ENCODE measurements at places on chromosomes 3 and 15.

DNA sequence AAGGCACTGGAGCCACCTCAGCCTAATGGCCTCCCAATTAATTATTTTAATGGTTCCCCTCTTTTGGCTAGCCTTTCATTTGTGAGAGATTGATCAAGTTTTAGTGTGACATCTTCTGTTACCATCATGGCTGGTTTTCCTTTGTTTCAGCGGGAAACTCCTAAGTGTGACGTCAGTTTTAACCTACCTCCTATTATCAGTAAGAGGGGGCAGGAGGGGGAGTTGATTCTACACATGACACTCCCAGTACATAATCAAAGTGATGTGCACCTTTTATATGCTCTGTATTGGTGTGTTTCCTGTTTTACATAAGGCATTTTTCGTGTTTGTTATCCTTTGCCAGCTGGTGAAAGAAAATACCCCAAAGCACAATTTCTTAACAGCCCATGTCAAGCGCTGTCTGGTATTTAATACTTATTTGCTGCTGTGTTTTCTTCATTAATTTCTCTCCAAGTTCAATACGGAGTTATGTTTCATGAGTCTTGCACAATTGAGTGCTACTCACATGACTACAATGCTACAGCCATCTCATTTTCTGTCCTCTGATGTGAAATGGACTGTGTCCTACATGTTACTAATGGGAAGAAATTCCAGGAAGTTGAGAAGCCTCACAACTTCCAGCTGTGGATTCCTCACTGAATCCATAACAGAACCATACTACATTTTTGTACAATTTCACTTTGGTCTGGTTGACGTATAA, 52.2 kb upstream of the POLR2M start:
- peak; percentile 74 for DNase-seq

DNA sequence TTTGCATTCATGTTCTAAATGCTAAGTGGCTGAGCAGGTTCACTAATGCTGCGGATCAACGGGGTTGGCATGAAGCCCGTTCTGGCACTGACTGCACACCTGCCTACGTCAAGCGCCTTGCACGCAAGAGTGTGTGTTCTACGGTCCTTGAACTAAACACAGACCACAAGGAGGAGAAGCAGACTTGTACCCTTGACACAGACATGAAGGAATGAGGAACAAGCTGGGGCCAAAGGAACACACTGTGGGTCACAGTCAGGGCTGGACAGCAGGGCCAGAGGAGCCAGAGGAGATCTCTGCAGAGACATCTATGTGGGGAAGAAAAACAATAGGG, 48.0 kb upstream of the LDHAL6B start:
- DNase-seq, result no peak

- no peak for DNase-seq
Observed at GRCh38 chr3:109384164-109384563, 46.8 kb upstream of the DPPA4 start.

DNA sequence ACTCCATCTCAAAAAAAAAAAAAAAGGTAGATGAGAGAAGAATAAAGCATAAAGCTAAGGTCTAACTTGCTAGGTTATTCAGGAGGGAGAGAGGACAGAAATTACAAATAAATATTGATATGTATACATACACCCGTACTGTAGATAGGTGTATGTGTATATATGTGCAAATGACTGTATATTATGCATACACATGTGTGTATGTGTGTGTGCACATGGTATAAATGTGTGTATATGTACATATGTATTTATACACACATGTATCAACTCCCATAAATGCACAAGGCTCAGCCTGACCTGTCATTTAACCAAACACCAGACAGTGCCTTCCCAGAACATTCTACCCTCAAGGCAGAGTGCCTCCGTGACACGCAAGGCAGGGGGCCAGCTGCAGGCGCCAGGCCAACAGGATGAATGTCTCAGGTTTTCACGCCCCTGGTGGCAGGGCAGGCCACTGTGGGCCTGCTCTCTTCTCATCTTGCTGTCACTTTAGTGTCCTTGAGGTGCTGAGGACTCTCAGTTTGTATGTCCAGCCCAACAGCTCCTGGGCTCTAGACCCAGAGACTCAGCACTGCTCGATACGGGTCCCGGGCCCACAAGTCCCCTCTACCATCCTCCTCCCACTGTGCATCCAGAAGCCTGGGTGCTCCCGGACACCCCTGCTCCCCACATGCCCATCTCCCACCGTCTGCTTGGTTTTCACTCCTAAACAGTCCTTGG, 40.4 kb downstream of the TM2D3 start:
- no peak for DNase-seq

DNA sequence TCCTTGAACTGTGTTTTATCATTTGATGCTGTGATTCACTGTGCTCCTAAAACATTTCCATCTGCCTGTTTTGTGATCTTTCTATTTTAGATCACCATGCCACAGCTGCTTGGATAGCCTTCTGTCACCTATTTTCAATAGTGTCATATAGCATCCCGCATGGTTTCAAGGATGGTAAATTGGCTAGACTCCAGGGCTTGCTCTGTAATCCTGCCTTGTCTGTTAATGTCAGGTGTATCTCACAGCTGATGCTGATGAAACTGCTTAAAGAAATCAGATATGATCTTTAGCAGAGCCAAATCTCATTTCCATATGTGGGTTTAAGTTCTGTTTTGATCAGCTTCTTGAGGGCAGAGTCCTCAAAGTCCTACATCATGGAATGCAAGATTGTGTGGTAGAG, 182.2 kb downstream of the UBE2E2 start:
- no peak for DNase-seq

GRCh38 chr15:31161951-31162350, 60.4 kb upstream of the TRPM1 start:
- DNase-seq, result no peak

DNA sequence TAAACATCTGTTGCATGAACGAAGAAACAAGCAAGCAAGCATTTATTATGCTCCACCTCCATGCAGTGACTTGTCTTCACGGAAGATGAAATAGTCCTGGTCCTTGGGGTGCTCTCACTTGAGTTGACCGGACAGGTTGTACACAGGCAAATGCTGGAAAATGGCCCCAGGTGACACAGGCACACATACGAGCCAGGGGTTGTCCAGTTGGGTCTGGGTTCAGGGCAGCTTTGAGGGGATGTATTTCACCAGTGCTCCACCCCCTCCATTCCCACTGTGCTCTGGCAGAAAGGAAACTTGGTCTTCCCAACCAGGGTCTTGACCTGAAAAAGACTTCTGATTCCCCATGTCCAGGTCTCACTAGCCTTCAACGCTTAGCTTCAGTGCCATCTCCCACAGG, 48.3 kb upstream of the ITGA11 start:
- no peak for DNase-seq

- DNase-seq, result no peak
Observed at GRCh38 chr15:70772402-70772801, 9.0 kb upstream of the UACA start.

GRCh38 chr3:121995161-121996137, 26.6 kb downstream of the ILDR1 start:
- DNase-seq, result peak; percentile 66

GRCh38 chr15:59587085-59587826, 24.3 kb upstream of the GCNT3 start:
- no peak for DNase-seq

DNA sequence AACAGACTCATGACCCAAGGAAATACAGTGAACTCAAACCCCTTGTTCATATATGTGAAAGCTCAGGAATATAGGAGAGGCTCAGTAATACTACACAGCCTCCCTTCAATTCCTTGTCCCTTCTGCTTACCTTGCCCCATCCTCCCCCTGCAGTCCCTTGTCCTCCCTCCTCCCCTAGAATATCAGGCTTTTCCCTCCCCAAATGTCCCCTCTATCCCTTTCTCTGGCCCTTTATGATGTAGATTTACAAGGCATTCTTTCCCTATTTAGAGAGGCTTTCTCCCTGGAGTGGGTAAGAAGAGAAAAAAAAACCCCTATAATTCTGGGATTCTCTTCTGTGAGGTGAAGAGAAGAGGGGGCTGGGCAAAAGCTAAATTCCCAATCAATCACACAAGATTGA, 64.9 kb upstream of the KBTBD8 start:
- no peak for DNase-seq

GRCh38 chr3:31862666-31863279, 118.3 kb downstream of the OSBPL10 start:
- peak; percentile 49 for DNase-seq

GRCh38 chr3:115785782-115786181, 162.5 kb downstream of the GAP43 start:
- DNase-seq, result no peak

- DNase-seq, result no peak
Observed at GRCh38 chr3:53671961-53672299, 174.3 kb downstream of the CHDH start.

DNA sequence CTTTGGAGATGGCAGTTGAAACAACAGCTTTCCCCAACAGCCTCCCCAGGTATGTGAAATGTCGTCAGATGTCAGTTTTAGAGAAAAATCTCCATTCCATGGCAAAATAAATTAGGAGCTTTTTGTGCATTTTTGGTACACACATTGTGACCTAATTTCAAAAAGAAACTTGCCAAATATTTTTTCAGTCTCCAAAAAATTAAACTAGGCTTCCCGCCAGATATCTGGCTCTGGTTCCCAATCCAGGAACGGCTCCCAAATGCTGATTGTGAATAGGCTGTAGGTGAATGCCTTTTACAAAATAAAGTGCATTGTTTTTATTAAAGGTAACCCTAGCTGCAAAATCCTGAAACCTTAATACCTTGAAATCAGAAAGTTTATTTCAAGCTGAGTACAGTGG, 10.9 kb downstream of the KCNAB1 start:
- DNase-seq, result no peak

- no peak for DNase-seq
Observed at GRCh38 chr3:70840106-70840870, 527.9 kb upstream of the MDFIC2 start.

DNA sequence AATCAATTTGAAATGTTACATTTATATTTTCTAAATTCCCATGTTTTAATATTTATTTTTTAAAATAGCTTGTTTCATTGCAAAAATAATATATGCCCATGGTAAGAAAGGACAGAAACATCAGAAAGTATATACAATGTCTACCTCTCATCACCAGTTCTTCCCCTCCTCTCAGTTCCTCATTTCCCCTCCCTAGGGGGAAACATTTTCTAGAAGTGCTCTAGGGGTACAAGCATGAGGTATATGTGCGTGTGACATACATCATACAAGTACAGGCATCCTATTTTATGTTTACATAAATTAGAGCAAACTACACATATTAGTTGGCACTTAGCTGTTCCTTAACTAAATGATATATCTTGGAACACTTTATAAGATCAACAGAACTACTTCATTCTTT, 189.3 kb upstream of the VEPH1 start:
- no peak for DNase-seq

GRCh38 chr3:172107403-172107802, 68.0 kb downstream of the FNDC3B start:
- DNase-seq, result no peak

DNA sequence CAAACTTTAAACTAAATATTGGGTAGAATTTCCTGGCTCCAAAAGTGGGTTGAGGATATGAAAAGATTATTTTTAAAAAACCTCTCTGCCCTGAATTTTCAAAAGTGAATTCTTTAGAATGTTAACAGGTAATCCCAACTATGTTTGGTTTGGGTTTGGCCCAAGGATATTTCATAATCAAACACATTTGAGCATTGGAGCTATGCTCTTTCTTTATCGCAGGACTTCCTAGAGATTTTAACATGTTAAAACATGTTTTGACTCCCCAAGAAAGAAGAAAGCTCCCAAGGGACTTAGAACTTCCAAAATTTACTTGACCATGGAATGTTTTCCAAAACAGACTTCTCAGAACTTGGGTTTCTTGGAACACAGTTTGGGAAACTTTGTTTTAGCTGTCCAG, 75.6 kb upstream of the SYNPR start:
- DNase-seq, result no peak

GRCh38 chr3:70963431-70964275, 619.9 kb downstream of the FOXP1 start:
- no peak for DNase-seq

- no peak for DNase-seq
Observed at GRCh38 chr15:52552303-52552702, 16.5 kb downstream of the ARPP19 start.

DNA sequence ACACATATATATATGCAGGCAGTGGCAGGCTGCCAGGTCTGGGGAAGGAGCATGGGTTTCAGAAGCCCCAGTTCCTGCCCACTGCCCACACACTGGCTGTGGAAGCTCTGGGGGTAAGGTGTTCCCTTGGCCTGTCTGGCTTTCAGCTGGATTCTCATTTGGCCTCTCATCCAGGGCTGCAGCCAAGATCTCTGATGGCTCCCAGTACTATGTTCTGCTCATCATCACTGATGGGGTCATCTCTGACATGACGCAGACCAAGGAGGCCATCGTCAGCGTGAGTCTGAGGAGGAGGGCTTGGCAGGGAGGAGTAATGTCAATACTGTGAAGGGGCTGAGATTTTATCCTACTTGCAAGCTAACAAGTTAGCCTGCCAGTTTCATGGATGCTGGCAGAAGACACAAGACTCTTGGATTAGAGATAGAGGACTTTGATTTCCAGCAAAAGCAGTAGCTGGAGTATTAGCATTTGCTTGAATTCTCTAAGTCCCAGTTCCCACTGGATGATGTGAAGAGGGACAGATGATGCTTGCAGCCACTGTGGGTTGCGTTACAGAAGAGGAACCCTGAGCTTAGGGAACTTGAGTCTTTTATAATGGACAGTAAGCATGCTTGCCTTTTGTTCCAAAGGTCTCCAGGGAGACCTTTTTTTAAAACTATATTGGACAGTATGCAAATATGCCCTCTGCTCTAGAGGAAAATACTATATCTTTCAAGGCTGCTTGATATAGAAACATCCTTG, 5.6 kb upstream of the BRPF1 start:
- DNase-seq, result no peak

- no peak for DNase-seq
Observed at GRCh38 chr15:94168250-94168649, 63.1 kb upstream of the MCTP2 start.

- no peak for DNase-seq
Observed at GRCh38 chr3:72295276-72295961, 510.5 kb upstream of the PROK2 start.

GRCh38 chr3:170205302-170205701, 16.9 kb upstream of the PRKCI start:
- DNase-seq, result no peak

DNA sequence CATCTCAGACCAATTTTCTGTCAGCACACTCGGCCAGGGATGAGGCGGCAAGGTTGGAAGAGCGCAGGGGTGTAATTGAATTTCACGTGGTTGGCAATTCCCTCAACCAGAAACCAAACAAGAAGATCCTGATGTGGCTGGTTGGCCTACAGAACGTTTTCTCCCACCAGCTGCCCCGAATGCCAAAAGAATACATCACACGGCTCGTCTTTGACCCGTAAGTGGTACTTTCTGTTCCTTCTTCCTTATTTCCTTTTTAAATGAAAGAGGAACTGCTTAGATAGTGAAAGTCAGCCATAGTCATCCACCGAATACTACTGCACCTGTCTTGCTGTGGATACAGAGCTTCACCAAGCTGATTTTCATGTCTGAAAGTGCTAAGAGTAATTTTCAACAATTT, 60.1 kb downstream of the SGO1 start:
- no peak for DNase-seq

- no peak for DNase-seq
Observed at GRCh38 chr3:134627831-134628230, 23.0 kb downstream of the KY start.

GRCh38 chr3:196554205-196554604, 14.1 kb downstream of the WDR53 start:
- DNase-seq, result no peak
